ENCODE measurements at places on chromosomes 13 and 19.
A peak's percentile ranks its signal among the peaks of the same experiment; 100 is the strongest.

GRCh38 chr19:16920816-16921529 lies 32.2 kb downstream of the F2RL3 start:
- no peak for DNase-seq

- no peak for DNase-seq
Measured at GRCh38 chr19:55611983-55612645, 6.7 kb downstream of the ZNF865 start.

- DNase-seq, result no peak
Measured at GRCh38 chr19:35262101-35262761, 6.5 kb upstream of the USF2 start.

GRCh38 chr13:80379245-80379644 lies 38.3 kb upstream of the SPRY2 start:
- no peak for DNase-seq

- peak; percentile 44 for DNase-seq
Measured at GRCh38 chr19:33376941-33377557, 3.5 kb downstream of the CEBPG start.

- no peak for DNase-seq
Measured at GRCh38 chr13:72561791-72562190, 165.6 kb downstream of the MZT1 start.

GRCh38 chr19:42239544-42240220 lies 2.7 kb downstream of the GSK3A start:
- no peak for DNase-seq

- peak; percentile 94 for DNase-seq
Measured at GRCh38 chr13:112885782-112886268, 83.2 kb upstream of the MCF2L start.

DNA sequence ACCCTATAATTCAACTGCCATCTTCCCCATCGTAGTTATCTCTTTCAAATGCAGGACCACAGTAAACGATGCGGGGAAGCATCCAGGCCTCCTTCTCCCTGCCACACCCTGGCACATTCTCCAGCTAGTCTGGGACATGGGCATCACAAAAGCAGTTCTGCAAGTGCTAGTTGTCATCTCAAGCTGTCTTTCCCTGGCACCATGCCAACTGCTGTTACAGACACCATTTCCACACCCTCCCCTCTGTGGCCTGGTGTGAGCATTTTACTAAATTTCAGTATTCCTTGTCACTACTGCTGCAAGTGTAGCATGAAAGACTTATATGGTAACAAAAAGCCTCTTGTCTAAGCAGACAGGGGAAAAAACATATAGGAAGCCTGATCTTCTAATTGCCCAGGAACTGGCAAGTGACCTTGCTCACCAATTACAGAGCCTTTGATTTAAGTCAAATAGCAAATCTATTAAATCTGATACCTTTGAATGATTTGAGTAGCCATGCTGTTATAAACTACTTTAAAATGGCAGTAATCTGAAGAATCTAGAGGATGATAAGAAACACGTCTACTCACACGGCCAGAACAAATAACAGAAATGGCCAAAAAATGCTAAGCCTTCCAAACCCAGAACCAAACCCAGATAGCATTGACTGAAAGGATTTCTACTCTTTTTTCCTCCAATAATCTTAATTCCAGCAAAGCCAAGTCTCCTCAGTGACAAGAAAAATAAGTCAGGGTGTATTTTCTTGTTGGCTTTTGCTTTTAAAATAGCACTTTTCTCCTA lies 179.0 kb downstream of the NUFIP1 start:
- no peak for DNase-seq

- no peak for DNase-seq
Measured at GRCh38 chr13:77042566-77043177, 15.7 kb upstream of the FBXL3 start.

DNA sequence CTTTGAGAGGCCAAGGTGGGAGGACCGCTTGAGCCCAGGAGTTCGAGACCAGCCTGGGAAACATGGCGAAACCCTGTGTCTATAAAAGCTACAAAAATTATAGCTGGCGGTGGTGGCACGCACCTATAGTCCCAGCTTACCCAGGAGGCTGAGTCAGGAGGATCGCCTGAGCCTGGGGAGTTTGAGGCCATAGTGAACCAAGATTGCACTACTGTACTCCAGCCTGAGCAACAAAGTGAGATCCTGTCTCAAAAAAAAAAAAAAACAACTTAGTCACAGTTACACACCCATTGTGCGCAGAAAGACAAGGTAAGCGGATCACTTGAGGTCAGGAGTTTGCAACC lies 728 bp upstream of the DENND1C start:
- DNase-seq, result no peak

DNA sequence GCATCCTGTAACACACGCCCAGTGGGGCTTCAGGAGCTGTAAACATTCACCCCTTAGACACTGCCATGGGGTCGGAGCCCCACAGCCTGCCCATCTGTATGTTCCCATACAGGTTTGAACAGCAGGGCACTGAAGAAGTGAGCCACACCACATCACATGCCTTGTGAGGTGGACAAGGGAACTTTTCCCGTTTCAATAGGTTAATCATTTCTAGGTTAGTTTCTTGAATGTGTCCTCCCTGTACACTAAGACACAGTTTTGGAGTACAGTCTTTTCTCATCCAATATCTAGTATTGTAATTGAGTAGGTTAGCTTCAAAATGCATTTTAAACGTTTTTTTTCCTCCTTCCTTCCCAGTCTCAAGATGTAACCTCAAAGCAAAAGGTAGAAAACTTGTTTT lies 700.2 kb upstream of the PCDH20 start:
- no peak for DNase-seq

DNA sequence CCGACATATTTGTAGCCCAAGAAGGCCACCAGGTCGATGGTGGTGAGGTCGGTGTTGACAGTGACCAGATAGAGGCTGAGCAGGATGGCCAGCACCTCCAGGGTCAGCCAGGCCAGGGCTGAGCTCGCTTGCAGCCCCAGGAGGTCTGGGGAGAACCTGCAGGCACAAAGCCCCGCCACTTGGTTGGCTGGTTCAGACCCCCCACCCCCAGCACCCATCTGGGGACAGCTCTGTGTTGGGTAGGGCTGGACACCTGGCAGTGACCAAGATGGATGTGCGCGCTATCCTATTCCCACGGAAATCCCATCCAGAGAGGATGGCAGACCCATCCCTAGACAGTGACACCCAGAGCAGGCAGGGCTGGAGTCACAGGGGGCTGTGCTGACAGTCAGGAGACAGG lies 3.5 kb downstream of the C19orf33 start:
- DNase-seq, result no peak

GRCh38 chr13:77919246-77919920 lies 752 bp upstream of the EDNRB start:
- peak; percentile 66 for DNase-seq

- no peak for DNase-seq
Measured at GRCh38 chr19:10143681-10144080, 24.0 kb upstream of the EIF3G start.

DNA sequence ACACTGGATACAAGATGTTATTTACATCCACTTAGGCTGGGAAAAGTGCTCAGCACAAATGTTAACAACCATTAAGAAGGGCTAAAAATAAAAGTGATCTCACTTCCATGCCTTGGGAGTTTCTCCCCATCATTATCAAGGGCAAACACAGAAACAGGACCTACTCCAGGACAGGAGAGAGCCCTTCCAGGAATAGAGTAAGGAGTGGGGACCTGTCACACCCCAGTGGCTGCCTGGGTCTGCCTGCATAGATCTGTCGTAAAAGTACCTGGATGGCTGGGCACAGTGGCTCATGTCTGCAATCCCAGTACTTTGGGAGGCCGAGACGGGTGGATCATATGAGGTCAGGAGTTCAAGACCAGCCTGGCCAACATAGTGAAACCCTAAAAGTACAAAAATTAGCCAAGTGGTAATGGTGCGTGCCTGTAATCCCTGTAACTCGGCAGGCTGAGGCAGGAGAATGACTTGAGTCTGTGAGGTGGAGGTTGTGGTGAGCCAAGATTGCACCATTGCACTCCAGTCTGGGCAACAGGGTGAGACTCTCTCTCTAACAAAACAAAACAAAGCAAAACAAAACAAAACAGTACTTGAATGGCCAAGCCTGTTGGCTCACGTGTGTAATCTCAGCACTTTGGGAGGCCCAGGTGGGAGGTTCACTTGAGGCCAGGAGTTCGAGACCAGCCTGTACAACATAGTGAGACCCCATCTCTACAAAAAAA lies 5.6 kb downstream of the ATP8A2 start:
- DNase-seq, result no peak

DNA sequence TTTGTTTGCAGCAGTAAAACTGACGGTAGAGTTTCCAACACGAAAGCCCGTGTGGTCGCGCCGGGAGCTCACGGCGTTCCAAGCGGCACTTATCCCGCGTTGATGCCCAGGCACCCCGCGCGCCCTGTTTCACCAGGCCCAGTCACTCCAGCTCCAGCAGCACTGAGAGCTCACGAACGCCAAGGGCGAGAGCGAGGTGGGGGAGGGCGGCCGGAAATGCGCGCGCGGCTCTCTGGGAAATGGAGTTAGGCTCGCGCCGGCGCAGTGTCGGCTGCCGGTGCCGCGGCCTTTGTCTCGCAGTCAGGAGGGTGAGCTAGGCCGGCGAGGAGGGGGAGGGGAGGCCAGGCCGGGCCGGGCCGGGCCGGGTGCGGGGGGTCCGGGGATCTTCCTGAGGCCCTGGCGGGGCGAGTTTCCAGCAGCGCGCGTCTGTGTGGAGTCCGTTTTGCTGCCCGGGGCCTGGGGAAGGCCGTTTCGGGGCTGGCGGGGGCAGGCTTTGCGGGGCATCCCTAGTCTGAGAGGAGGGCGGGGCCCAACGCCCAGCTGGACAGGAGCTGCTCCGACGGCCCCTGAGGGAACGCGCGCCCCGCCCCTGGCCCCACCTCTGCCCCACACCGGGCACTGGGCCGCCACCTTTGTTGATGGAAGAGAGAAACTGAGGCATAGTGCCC lies at the start of gene ZNF135:
Gene ZNF135, plus strand, starts transcription at position 280 of the 668 bp plus-strand sequence. CDS start 721 bp downstream, outside the sequence.
- peak; percentile 69 for DNase-seq

DNA sequence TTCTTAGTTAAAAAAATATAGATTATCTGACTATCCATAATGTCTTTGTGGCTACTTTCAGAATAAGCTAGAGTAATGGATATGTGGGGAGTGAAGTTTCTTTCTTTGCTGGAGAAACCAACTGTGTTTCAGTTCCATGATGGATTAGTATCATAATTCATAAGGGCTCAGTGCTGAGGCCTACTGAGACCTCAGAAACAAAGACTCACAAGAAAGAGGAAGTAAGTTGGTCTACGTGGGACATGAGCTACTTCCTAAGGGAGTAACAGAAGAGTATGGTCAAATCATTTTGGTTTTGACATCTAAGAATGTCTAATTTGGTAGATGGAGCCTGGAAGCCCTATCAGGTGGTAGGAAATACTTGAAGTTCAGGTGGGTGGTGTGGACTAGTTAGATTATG lies 99.0 kb upstream of the HTR2A start:
- DNase-seq, result no peak

DNA sequence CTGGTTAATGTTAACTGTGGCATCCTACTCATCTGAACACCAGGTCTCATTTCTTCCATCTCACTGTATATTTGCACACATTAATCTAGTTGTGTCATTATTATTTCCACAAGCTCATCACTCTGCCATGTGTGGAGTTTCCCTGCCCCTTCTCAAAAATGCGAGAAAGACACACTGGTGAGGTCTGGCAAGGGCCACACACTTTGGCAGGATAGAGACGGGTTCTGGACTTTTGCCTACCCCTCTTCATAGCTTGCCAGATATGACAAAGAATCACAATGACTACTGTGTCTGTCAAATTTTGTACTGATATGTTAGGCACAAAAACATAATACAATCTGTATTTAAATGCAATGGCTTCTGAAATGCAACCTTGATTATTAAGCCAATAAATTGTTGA lies 12.9 kb downstream of the GPR12 start:
- DNase-seq, result no peak

DNA sequence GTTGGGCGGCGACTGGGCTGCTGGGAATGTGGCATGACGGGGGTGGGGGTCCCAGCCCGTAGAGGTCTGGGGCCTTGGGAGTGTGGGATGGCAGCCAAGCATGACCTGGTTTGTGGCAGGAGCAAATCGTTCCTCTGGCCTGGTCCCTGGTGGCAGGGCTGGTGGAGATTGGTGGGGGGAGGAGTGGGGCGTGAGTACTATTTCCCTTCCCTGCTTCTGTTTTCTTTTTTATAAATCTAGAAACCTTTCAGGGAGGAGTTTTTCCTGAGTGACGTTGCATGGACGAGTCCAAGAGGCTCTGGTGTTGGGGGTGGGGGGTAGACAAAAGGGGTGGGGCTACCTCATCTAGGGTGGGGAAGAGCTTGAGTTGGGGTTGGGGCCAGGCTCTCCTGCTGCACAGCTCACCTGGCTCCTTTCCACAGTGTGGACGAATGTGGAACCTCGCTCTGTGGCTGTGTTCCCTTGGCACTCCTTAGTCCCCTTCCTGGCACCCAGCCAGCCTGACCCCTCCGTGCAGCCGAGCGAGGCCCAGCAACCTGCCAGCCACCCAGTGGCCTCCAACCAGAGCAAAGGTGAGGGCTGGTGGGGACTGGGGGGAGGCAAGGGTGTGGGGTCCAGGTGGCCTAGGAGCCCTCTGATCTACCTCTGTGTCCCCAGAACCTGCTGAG lies 15.4 kb upstream of the PRR19 start:
- peak; percentile 54 for DNase-seq

- DNase-seq, result no peak
Measured at GRCh38 chr13:34833562-34834182, 108.4 kb upstream of the NBEA start.

DNA sequence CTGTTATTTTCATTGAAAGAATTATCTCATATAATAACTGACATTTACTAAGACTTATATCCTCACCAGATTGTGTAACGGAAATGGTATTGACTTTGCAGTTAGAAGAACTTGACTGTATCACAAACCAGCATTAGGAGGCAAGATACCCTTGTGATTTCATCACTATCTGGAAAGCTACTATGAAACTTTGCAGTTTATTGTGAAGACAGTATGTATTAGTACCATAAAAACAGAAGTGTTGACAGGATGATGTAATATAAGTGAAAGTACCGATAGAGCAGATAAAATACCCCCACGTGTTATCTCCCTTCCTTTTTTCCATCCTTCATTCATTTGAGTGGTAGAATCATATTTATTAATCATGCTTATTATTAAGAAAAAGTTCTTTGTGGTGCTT lies 365.7 kb upstream of the KLHL1 start:
- no peak for DNase-seq

- DNase-seq, result no peak
Measured at GRCh38 chr19:38013913-38014580, 107.0 kb downstream of the SIPA1L3 start.

GRCh38 chr19:58059671-58060078 lies 593 bp downstream of the ZNF135 start:
- DNase-seq, result no peak

- peak; percentile 51 for DNase-seq
Measured at GRCh38 chr13:59641261-59641660, 522.5 kb downstream of the DIAPH3 start.

- DNase-seq, result no peak
Measured at GRCh38 chr13:73107970-73108369, 49.2 kb downstream of the KLF5 start.

- peak; percentile 31 for DNase-seq
Measured at GRCh38 chr13:39039041-39039440, 785 bp downstream of the NHLRC3 start.

DNA sequence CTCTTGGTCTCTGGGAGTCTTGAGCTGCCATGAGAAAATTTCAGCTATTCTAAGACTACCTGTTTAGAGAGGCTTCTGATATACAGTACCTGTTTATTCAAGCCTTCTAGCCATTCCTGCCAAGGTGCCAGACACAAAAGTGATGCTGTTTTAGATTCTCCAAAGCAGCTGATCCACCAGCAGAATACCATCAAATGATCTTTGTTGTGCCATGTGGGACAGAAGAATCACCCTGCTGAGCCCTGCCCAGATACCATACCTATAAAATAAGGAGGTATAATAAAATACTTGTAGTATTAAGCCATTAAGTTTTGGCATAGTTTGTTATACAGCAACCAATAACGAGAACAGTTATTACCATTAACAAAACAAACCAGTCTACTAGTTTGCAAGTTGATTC lies 14.1 kb upstream of the SOX21 start:
- no peak for DNase-seq
